ENCODE measurements at places on chromosomes 4 and X.

DNA sequence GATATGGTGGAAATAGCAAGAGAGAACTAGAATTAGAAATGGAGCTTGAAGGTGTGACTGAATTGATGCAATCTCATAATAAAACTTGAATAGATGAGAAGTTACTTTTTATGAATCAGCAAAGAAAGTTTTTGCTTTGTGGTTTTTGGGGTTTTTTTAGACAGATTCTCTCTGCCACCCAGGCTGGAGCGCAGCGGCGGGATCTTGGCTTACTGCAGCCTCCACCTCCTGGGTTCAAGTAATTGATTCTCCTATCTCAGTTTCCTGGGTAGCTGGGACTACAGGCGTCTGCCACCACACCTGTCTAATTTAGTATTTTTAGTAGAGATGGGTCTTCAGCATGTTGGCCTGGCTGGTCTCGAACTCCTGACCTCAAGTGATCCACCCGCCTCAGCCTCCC lies 23.7 kb upstream of the NEIL3 start:
- DNase-seq, result no peak
- H3K27me3 ChIP-seq, result no peaks in the 10 kb centered on the region
- H3K27ac ChIP-seq, result no peak overlapping the region
- no peaks in the 10 kb centered on the region for H3K36me3 ChIP-seq
- no peak overlapping the region for H3K4me3 ChIP-seq
- H3K4me1 ChIP-seq, result no peaks in the 10 kb centered on the region

DNA sequence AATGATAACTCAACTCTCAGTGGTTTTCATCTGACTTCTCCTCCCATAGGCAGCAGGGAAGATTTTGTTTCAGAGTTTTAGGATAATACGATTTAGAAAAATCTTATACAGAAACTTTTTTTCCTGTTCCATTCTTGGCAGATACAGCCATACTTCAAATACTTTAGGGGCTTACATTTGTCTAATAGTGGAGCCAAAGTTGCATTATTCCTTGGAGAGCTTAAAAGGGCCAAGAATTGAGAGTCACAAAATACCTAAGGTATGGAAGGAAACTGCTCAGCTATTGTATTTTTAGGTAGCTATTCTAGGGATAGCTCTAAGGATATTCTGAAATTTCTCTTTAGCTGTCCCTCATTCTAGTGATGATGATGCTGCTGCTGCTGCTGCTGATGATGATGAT lies 132.9 kb upstream of the PTCHD1 start:
- no peak overlapping the region for H3K4me3 ChIP-seq
- H3K27me3 ChIP-seq, result no peaks in the 10 kb centered on the region
- no peaks in the 10 kb centered on the region for H3K36me3 ChIP-seq
- H3K4me1 ChIP-seq, result no peaks in the 10 kb centered on the region
- H3K27ac ChIP-seq, result no peak overlapping the region
- DNase-seq, result no peak

DNA sequence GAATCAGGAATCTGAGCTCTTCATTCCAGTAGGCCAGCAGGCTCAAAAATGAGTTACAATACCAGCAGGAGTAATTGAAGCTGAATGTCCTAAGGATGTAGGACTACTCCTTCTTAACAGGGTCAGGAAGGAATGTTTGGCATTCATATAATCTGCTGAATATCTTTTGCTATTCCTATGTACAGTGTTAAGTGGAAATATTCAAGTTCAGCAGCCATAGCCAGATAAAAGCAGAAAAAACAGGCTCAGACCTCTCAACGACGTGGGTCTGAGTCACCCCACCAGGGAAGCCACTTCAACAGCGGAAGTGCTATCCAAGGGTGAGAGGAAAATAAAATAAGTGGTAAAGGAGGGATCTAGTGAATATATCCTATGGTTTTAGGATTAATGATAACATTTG lies 577.0 kb downstream of the SPOCK3 start:
- no peak overlapping the region for H3K4me3 ChIP-seq
- peaks cover 12% of the 10 kb centered on the region for H3K4me1 ChIP-seq
- H3K27me3 ChIP-seq, result no peaks in the 10 kb centered on the region
- DNase-seq, result peak; percentile 90

- H3K27ac ChIP-seq, result no peak overlapping the region
- H3K4me3 ChIP-seq, result no peak overlapping the region
- H3K36me3 ChIP-seq, result no peaks in the 10 kb centered on the region
- H3K4me1 ChIP-seq, result no peaks in the 10 kb centered on the region
- no peaks in the 10 kb centered on the region for H3K27me3 ChIP-seq
- peak; percentile 17 for DNase-seq
Observed at GRCh38 chr4:70746179-70746839, 24.5 kb downstream of the RUFY3 start.

DNA sequence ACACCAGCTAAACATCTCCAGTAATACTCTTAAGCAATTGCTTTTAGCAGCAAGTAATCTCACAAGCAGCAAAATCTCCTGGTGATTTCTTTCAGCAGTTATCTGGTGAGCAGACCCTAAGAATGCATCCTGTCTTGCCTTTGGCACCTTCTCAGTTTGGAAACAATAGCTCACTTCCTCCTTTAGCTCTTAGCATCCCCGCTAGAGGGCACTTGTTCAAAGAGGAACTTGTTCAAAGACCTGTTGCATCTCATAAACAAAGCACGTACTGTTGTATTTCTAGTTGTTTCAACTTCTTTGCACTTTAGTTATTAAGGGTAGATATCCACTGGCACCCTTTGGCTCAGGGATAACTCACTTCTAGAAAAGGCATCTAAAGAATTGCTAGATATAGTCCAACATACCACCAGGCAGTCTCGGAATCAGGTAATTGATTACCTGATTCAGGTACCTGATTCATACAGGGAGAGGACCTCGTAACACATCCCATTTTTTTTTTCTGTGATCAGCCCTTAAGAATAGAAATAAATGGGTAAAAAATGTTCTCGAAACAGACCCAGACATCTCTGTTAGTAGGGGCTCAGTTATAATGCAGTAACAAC lies 81.9 kb upstream of the QRFPR start:
- H3K27ac ChIP-seq, result no peak overlapping the region
- DNase-seq, result peak; percentile 59
- no peaks in the 10 kb centered on the region for H3K27me3 ChIP-seq
- H3K4me3 ChIP-seq, result no peak overlapping the region

- no peak overlapping the region for H3K27ac ChIP-seq
- no peak overlapping the region for H3K4me3 ChIP-seq
- no peaks in the 10 kb centered on the region for H3K36me3 ChIP-seq
- no peaks in the 10 kb centered on the region for H3K4me1 ChIP-seq
- peak; percentile 8 for DNase-seq
Observed at GRCh38 chr4:153275380-153276276, 68.9 kb upstream of the MND1 start.

DNA sequence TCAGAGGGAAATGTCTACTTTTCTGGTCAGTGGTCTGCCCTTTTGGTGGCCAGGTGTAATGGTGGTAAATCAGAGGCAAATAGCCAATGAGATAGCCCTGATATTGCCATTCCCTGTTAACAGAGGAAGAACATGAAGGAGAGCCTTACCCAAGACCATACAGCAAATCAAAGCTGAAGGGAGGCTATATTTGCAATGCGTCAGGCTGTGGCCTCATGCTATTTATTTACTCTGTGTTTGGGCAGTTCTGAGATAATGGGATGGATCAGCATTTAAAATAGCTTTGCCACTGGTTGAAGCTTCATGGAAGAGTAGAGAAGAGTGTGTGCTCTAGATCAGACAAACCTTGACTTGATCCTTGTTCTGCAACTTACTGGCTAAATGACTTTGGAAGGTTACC lies 73.3 kb upstream of the MAML3 start:
- H3K27ac ChIP-seq, result no peak overlapping the region
- H3K4me3 ChIP-seq, result no peak overlapping the region
- H3K4me1 ChIP-seq, result no peaks in the 10 kb centered on the region

DNA sequence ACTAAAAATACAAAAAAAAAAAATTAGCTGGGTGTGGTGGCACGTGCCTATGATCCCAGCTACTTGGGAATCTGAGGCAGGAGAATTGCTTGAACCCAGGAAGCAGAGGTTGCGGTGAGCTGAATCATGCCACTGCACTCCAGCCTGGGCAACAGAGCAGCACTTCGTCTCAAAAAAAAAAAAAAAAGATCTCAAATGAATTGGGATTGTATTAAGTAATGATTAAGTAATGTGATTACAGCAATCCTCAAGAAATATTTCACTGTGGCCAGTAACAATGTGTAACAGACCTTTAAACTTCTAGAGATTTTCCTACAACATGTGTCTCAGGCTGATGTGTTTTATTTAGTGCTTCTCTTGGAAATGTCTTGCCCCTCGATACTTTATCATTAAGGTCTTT lies 46.8 kb downstream of the PKD2 start:
- no peaks in the 10 kb centered on the region for H3K4me1 ChIP-seq
- H3K36me3 ChIP-seq, result peaks cover 15% of the 10 kb centered on the region
- no peaks in the 10 kb centered on the region for H3K27me3 ChIP-seq
- no peak for DNase-seq
- H3K4me3 ChIP-seq, result no peak overlapping the region
- H3K27ac ChIP-seq, result no peak overlapping the region

DNA sequence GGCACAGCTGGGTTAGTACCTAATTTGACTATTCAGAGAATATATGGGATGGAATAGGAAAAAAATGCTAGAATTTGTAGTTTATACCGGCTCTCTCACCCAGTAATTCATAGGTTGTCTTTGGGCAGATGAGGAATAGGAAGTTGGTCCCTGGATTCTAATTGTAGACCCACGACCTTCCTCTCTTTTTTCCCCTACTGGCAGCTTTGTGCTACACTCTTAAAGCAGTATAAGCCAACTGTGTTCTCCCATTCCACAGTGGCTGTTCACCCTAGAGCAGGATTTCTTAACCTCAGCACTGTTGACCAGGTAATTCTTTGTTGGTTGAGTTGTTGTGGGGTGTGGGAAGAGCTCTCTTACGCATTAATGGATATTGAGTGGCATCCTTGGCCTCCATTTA lies 92.9 kb downstream of the FNIP2 start:
- peaks cover 2% of the 10 kb centered on the region for H3K36me3 ChIP-seq
- no peak overlapping the region for H3K27ac ChIP-seq
- no peak overlapping the region for H3K4me3 ChIP-seq
- no peak for DNase-seq
- H3K4me1 ChIP-seq, result no peaks in the 10 kb centered on the region

- no peaks in the 10 kb centered on the region for H3K36me3 ChIP-seq
- H3K4me1 ChIP-seq, result no peaks in the 10 kb centered on the region
- H3K27ac ChIP-seq, result no peak overlapping the region
- DNase-seq, result peak; percentile 88
- no peak overlapping the region for H3K4me3 ChIP-seq
Observed at GRCh38 chr4:162644346-162644745, 480.5 kb upstream of the FSTL5 start.

GRCh38 chr4:84482564-84483563 lies 16.2 kb downstream of the NKX6-1 start:
- H3K4me1 ChIP-seq, result peaks cover 4% of the 10 kb centered on the region
- H3K27ac ChIP-seq, result no peak overlapping the region
- peak; percentile 6 for DNase-seq

DNA sequence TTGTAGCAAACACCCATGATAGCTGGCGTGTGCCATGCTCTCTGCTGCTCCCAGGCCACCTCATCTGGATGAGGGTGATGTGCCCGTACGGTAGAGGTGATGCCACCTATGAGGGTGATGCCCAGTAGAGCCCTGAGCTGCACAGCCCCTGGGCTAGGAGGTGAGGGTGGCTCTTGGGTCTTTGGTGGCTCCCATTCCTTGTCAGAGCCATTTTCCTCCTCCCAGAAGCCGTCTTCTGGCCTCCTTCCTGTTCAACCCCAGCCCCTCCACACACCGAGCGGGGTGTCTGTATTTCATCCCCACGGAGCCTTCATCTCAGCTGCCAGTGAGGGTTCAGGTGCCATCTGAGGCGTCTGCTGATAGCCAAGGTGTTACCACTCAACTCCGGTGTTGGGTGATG lies 12.0 kb upstream of the TNIP2 start:
- H3K27me3 ChIP-seq, result no peaks in the 10 kb centered on the region
- H3K27ac ChIP-seq, result no peak overlapping the region
- no peak overlapping the region for H3K4me3 ChIP-seq
- H3K4me1 ChIP-seq, result peaks cover 10% of the 10 kb centered on the region

GRCh38 chr4:28421221-28421620 lies 1560.6 kb downstream of the STIM2 start:
- no peak overlapping the region for H3K4me3 ChIP-seq
- H3K4me1 ChIP-seq, result no peaks in the 10 kb centered on the region
- no peak for DNase-seq
- H3K36me3 ChIP-seq, result no peaks in the 10 kb centered on the region
- no peak overlapping the region for H3K27ac ChIP-seq

- H3K4me1 ChIP-seq, result peaks cover 2% of the 10 kb centered on the region
- no peak overlapping the region for H3K27ac ChIP-seq
- no peak overlapping the region for H3K4me3 ChIP-seq
- no peak for DNase-seq
Observed at GRCh38 chrX:9355739-9356138, 109.1 kb upstream of the TBL1X start.

GRCh38 chr4:125573368-125573767 lies 258.6 kb downstream of the FAT4 start:
- no peaks in the 10 kb centered on the region for H3K36me3 ChIP-seq
- no peak overlapping the region for H3K4me3 ChIP-seq
- no peaks in the 10 kb centered on the region for H3K27me3 ChIP-seq
- H3K27ac ChIP-seq, result no peak overlapping the region

DNA sequence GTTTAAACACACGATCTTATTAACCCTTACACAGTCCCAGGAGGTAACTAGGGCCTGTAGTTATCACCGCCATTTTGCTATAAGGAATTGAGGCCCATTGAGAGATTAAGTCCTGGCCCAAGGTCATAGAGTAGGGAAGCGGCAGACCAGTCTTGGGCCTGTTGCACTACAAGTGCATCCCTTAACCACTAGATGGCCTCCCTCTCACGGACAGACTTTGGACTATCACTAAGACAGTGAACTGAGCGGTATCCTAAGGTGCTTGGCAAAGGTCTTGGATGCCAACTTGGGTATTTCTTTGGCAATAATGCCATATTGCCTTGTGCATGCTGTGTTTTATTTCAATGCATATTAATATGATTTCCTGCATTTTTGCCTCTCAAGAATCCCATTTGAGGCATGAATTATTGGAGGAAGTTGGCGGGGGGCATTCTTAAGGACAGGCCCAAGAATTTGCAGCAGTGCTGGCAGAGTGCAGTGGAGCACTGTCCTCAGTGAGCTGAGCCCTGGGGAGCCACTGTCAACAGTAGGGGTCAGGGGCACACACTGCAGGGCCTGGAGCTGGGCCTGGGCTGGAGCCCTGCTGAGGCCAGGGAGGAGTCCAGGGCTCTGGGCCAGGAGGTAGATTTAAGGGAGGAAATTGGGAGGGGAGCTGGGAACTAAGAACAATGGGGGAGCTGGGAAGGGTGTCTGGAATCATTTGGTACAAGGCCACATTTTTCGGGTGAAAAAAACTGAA lies 147.4 kb downstream of the SMIM20 start:
- no peak overlapping the region for H3K27ac ChIP-seq
- H3K4me1 ChIP-seq, result peaks cover 3% of the 10 kb centered on the region

- no peaks in the 10 kb centered on the region for H3K4me1 ChIP-seq
- no peak overlapping the region for H3K27ac ChIP-seq
- no peak for DNase-seq
- H3K4me3 ChIP-seq, result no peak overlapping the region
- no peaks in the 10 kb centered on the region for H3K27me3 ChIP-seq
Observed at GRCh38 chr4:149933883-149934282, 118.2 kb upstream of the IQCM start.

- no peaks in the 10 kb centered on the region for H3K27me3 ChIP-seq
- peaks cover 8% of the 10 kb centered on the region for H3K4me1 ChIP-seq
- no peak for DNase-seq
- H3K4me3 ChIP-seq, result no peak overlapping the region
- H3K36me3 ChIP-seq, result peaks cover 20% of the 10 kb centered on the region
- H3K27ac ChIP-seq, result no peak overlapping the region
Observed at GRCh38 chr4:168917138-168917779, 92.8 kb downstream of the CBR4 start.

- H3K27me3 ChIP-seq, result no peaks in the 10 kb centered on the region
- peak; percentile 80 for DNase-seq
- no peaks in the 10 kb centered on the region for H3K36me3 ChIP-seq
Observed at GRCh38 chr4:121740796-121741409, 24.1 kb downstream of the SMIM43 start.

All from trophoblast cell (in vitro differentiated cells and primary cell).